Stimulated activated CD8-positive, alpha-beta memory T cell treated with anti-CD3 and anti-CD28 coated beads, Interleukin-15, amount 100 ng/mL, for 1 hour (primary cell): ENCODE measurements at places on chromosomes 7 and 10.

DNA sequence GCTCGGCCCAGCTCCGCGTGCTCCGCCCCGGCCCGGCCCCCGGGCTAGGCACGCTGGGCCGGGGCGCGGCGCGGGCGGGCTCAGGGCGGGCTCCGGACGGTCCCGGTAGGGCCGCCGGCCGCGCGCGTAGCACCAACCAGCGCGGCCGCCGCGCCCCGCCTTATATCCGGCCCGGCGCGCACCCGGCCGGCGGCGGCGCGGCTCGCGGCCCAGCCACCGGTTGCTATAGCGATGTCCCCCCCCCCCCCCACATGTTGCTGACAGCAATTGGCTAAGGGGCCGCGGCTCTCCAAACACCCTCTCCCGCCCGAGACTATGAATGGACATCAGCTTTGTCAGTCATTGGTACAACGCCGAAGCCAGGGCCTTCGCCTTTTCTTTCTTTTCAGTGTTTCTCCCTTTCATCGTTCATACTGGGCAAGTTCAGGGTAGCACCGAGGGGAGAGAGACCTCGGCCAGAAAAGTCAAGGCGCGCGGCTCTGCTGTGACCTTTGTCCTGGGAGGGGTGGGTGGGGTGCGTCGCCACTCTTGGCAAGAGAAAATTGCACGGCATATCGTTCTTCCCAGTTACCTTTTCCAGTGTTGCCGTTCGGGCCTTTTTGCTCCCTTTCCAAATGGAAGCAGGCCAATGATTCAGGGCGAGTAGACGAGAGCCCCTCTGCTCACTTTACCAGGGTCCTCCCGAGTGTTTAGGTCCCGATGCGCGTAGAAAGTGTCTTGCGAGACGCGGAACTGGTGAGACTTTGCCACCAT lies 354.2 kb downstream of the DNAJB6 start:
- DNase-seq, result no peak

- DNase-seq, result no peak
Observed at GRCh38 chr10:60197206-60197605, 192.5 kb downstream of the ANK3 start.

- DNase-seq, result no peak
Observed at GRCh38 chr10:13087986-13088618, 11.9 kb upstream of the OPTN start.

- no peak for DNase-seq
Observed at GRCh38 chr7:158849768-158850544, 6.4 kb upstream of the DYNC2I1 start.

- no peak for DNase-seq
Observed at GRCh38 chr10:4283846-4284610, 499.0 kb upstream of the KLF6 start.

DNA sequence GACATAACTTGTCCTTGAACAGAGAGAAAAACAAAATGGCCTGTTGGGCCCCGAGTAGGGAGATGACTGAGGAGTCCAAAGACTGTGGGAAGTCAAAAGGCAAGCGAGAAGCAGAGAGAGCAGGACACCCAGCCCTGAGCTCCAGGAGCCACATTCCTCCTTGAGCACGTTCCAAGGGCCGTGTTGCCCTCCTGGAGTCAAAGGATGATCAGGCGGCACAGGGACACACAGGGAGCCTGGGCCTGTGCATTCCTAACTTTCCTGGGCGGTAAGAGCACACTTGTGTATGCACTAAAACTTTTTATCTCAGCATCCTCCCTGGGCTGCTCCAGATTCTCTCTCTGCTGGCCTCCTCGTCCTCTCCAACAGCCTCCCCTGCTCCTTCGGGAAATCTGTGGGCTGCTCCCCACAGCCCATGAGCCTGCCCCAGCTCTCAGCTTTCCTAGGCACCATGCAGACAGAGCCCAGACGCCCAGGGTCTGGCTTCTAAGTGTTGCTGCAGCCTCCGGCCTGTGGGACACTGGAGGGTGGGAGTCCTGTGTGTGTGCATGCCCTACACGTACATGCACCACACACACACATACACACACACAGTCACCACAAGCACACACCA lies 281.8 kb downstream of the POU6F2 start:
- DNase-seq, result no peak

DNA sequence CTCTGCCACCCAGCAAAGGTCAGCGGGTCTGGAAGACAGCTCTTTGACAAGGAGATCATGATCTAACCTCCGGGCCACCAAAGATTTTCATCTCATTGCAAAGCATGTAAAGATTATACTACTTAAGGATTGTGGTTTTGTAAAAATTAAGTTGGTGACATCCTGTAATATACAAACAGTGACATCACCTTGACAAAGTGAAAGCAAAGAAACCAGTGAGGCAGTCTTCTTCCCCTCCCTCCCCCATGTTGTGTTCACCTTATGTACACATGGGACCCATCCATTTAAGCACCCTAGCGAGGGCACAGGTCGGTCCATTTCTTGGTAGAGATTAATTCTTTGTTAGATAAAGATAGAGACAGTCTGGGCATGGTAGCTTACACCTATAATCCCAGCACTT lies 3.9 kb downstream of the MDH2 start:
- no peak for DNase-seq

DNA sequence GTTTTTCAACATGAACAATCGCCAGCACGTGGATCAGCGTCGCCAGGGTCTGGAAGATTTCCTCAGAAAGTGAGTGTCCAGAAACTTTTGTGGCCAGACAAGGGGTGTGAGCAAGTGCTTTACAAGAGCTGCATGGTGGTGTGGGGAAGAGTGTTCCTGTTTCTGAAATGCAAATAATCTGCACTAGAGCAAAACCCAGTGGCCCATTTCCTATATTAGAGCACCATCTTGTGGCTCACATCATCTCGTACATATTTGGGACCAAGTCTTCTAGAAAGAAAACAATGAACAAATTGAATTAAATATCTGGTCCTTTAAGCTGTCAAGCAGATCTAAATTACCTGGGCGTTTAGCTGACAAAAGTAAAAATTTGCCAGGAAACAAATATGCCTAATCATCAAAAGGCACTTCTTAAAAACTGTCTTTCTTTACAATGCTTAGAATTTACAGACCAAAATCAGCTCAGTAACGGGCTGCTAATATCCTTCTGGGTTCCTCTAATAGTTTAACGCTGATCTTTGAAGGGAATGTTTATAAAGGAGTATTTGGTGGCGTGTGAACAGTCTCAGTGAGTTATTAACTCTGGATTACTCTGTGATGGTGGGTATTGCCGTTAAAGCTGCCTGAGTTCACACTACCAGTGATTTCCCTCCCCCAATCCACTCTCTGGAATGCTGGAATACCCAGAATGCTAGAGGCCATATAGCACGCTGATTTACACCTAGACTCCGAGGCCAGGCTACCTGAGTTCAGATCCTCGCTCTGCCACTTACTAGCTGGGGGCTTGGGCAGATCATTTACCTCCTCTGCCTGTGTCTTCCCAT lies 73.6 kb downstream of the SNX10 start:
- no peak for DNase-seq

GRCh38 chr7:142066536-142066935 lies 45.0 kb upstream of the MGAM2 start:
- no peak for DNase-seq

- DNase-seq, result no peak
Observed at GRCh38 chr7:2985866-2986265, 57.8 kb downstream of the CARD11 start.

DNA sequence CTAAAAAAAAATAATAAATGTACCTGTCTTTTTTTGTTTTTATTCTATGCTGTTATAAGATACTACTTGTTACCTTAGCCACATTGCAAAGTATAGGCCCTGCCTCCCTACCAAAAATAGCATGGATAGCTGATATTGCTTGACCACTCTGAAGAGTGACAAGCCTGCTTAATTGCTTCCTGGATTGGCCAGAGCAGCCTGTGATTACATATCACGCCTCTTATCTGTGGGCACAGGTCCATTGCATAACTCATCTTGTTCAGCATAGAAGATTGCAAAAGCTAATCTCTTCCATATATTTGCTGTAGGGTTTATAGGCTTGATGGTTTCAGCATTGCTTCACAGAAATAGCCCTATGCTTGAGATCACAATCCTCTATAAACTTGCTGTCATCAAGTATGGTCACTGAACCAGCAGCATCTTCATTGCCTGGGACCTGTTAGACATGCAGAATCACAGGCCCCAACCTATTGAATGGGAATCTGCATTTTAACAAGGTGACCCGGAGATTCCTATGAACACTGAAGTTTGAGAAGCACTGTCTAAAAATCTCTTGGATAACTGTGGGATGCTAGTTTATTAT lies 280.8 kb upstream of the CDC14C start:
- DNase-seq, result no peak

- no peak for DNase-seq
Observed at GRCh38 chr7:74514131-74514591, 60.5 kb downstream of the GTF2IRD1 start.

- DNase-seq, result no peak
Observed at GRCh38 chr7:142808461-142808801, 37.7 kb downstream of the PRSS2 start.

- no peak for DNase-seq
Observed at GRCh38 chr10:101453791-101454718, 100.1 kb downstream of the BTRC start.

DNA sequence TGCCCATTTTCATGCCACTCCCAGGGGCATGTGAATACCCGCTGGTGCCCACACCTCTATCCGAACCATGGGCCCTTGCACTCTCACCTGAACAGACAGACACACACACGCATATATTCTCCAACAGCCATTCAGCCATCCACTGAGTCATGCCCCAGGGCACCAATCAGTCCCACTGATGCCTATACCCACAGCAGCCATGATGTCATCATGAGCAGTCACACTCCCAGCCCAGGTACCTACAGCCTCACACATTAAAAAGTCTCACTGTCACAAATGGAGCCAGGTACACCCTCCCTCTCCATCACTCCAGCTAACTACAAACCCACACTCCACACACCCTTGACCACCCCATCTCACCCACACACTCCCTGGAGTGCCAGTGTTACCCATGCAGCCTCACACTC lies 12.2 kb downstream of the VSIR start:
- DNase-seq, result no peak

DNA sequence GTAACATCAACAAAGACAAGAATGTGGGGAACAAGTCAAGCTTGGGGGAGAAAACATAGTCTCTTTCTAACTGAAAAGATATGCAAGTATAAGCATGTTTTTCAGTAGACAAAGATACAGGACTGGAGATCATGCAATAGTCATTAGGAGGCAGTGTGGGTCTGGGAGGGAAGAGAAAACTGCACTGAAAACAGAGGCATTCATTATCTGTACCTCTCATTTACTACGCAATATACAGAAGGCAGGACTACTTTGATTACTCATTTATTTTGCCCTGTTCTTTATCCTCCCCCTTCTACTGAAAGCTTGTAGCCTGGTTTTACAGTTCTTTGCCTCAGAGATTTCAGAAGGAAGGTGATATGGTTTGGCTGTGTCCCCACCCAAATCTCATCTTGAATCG lies 341.2 kb downstream of the CRPPA start:
- DNase-seq, result no peak

- no peak for DNase-seq
Observed at GRCh38 chr10:43071865-43072650, 4.8 kb upstream of the RET start.

GRCh38 chr7:91045606-91046005 lies 218.6 kb upstream of the FZD1 start:
- no peak for DNase-seq

DNA sequence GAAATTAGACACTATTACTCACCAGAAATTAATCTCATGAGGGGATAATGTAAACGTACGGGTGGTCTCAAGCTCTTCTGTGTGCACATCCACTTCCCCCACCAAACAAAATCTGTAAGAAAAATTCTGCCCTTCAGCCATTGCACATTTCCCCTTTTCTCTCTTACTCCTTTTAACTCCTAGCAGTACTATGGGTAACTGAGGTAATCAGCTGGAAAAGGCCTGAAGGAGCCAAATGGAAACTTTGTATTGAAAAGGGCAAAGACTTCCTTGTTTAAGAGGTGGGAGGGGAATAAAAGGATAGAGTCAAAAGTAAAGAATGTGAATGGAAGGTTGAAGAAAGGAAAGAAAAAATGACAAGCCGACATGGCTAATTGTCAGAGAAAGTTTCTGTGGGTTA lies 273.8 kb downstream of the RNLS start:
- DNase-seq, result no peak

GRCh38 chr7:17620566-17620965 lies 319.7 kb downstream of the SNX13 start:
- DNase-seq, result no peak

GRCh38 chr7:30251708-30252329 lies 32.6 kb upstream of the ZNRF2 start:
- no peak for DNase-seq

DNA sequence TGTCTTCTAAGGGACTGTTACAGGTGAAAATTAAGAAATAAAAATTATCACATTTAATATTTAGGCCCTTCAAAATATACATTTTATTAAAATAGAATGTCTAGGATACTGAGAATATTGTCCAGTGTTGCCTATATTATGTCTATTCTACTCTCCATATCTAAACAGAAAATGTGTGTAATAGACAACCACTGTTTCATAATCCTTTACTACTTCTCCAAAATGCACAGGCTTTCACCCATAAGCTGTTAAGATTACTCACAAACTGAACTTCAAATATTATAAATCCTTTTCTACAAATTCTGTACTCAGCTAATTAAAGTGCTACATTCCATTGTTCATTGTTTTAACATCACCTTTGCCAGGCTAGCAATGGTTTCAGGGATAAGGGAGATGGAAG lies 56.7 kb upstream of the TFEC start:
- no peak for DNase-seq

- DNase-seq, result no peak
Observed at GRCh38 chr7:131013716-131014115, 279.7 kb upstream of the KLF14 start.

DNA sequence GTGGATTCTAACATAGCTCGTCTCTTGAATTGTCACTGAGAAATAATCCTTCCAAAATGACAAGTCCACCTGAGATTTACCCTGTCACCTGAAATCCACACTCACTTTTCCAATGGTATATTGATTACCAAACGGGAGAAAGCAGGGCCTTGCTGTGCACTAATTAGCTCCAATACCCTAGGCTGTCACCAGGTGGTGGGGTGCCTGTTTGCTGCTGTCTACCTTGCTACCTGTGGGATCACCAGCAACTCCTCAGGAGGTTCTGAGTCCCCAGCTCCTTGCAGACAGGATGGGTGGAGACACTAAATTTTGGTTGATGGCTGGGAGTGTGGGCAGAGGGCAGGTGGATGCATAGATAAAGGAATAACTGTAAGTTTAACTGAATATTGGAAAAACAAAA lies 237.2 kb upstream of the ZNF32 start:
- no peak for DNase-seq

DNA sequence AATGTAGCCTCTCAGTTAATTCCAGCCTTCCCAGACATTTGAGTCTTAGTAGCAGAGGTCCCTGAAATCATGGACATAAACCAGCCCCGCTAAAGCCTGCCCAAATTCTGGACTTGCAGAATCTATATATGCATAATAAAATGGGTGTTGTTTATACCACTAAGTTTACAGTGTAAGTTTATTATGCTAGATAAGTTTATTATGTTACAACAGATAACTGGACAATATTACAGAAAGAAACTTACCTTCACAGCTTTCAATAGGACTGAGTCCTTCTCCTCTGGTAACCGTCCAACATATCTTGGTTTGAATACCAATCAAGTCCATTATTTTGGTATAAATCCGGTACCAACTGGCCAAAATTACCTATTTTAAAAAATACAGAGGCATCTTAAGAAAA lies 26.2 kb downstream of the DPY19L1 start:
- no peak for DNase-seq

GRCh38 chr7:120735791-120736190 lies 122.2 kb downstream of the TSPAN12 start:
- DNase-seq, result no peak

- DNase-seq, result no peak
Observed at GRCh38 chr7:129213828-129214227, 11.0 kb upstream of the AHCYL2 start.
